ENCODE measurements at places on chromosomes 2 and 18.

DNA sequence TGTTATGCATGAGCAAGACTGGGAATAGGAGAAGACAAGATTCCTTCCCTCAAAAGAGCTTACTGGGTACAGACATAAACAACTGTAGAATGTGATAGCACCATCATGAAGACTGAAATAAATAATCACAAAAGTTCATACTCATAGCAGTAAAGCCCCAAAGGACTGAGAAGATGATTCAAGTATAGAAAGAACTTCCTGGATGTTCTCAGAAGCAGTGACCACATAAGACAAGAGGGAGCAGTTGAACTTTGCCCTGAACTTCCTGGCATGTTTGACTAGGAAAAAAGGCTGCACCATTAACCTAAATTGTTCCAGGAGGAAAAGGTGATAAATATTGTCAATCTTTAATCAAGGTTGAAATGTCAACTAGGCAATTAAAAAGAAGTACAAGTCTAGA lies 57.8 kb upstream of the CCDC141 start:
- DNase-seq = no peak

- no peak for DNase-seq
Measured at GRCh38 chr2:96103187-96103601, 13.2 kb downstream of the ADRA2B start.

DNA sequence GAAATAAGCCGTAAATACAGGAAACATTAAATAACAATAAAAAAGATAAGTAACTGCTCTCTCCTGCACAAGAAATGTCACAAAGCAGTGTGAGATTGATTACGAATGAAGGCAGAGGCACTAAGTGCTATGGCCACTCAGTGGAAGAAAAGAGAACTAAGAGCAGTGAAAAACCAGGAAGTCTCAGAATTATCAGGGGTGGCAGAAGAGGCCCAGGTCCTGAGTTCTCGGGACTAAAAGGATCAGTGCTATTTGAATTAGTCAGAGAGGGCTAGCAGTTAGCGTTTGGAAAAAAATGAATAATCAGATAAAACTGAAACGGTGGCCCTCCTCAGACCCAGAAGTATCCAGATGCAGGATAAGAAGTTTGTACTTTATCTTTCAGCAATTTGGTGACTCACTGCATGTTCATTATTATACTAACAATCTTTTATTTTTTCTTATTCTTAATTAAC lies 367.1 kb downstream of the ZEB2 start:
- DNase-seq = no peak

- DNase-seq = no peak
Measured at GRCh38 chr2:80461505-80462197, 157.1 kb upstream of the LRRTM1 start.

- DNase-seq = no peak
Measured at GRCh38 chr2:174059884-174060244, 94.7 kb upstream of the SP3 start.

DNA sequence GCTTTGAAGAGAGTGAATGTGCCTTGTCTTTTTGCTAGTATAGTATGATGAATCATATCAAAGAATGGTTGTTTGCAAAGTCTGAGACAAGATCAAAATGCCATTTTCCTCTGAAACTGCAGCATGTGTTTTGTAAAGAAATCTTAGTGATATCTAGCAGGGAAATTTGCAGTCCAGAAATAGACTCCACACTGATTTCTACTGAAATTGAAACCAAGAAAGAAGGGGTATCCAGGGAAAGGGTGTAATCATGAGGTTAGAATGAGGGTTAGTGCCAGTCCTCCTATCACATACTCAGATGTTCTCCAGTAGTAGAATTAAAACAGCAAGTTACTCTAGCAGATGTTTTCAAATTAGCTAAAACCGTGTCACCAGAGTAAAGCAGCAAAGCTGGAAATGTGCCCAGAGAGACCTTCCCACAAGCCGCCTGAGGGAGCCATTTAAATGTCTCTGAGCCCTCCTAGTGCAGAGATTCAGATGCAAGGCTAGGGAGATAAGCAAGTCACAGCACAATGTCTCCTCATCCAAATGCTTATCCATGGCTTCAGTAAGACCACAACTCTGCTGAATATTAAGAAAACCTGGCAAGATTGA lies 4.9 kb downstream of the DLGAP1 start:
- no peak for DNase-seq

DNA sequence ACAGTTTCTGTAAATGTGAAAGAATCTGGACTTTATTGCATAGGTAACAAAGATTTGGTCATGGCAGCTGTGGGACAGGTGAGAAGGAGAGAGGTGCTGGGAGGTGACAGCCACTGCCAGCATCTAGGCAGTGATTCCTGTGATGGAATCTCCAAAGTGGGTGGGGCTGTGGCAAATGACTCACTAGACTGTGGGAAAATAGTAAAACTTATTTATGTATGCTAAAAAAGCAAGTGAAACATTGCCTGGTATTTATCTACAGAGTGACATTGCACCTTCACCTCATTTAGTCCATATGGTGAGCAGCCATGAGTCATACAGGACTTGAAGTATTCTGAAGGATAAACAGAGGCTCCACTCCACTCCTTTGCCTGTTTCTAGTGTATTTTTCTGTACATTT lies 145.3 kb upstream of the MEX3C start:
- no peak for DNase-seq

DNA sequence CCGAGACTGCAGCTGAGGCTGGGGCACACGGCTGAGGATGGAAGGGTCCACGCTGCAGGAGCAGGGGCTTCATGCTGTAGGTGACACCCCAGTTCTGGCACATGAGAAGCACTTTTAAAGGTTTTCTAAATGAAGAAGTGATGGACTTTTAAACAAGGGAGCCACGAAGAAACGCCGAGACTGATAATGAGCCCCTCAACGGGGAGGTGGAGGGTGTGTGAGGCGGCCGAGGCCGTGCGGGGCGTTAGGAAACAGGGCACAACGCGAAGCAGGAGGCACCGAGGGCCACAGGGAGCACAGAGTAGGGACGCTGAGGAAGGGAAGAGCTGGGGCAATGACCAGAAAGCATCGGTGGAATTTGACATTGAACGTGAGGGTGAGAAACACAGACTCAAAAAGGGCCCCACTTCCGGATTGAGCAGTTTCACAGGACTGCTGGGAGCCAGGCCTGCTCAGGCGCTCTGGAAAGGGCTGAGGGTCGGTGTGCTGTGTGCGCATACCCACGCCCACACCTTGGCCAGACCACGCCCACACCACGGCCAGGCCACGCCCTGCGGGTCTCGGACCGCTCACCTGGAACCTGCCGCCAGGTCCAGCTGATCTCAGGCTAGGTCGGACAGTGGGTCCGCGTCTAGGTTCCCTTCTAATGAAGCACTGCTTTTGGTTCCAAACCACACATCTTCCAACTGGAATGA lies 115.7 kb downstream of the GYPC start:
- no peak for DNase-seq

DNA sequence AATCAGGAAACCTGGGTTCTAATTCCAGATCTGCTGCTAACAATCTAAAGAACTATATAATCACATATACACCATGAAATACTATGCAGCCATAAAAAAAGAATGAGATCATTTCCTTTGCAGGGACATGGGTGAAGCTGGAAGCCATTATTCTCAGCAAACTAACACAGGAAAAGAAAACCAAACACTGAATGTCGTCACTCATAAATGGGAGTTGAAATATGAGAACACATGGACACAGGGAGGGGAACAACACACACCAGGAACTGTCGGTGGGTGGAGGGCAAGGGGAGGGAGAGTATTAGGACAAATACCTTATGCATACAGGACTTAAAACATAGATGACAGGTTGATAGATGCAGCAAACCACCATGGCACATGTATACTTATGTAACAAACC lies 33.2 kb downstream of the CDH2 start:
- DNase-seq = no peak

- no peak for DNase-seq
Measured at GRCh38 chr2:187922846-187923245, 368.6 kb upstream of the TFPI start.

GRCh38 chr2:222424276-222424728 lies at the start of gene SGPP2:
TSS of gene SGPP2 (plus strand) at chr2:222424543. CDS start at chr2:222424603, 60 bp downstream.
- DNase-seq = no peak

DNA sequence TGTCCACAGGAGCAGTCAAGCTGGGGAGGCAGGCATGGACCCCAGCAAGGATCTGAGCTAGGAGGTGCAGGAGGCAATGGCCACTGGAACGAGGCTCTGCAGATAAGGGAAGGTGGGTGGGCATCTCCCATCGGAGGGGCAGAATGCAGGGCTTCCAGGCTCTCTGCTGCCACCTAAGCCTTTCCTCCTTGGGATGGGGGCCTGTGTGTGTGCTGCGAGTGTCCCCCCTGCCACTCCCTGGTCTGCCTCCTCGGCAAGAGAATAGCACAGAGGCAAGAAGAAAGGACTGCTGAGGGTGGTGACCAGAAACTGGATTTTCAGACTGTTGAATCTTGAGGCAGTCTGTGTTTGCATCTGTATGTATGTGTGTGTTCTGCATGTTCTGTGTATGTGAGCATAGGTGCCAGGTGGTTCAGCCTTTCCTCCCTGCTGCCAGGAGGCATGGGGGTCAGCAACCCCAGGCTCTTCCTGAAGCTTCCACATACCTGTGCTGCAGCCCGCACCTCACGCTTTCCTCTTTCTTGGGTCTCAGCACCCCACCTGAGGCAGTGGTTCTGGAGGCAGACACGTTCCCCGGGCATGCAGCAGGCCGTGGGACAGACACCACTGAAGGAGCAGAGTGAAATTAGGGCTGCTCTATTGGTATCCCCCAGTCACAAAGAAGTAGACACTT lies 86.7 kb downstream of the EPAS1 start:
- no peak for DNase-seq

DNA sequence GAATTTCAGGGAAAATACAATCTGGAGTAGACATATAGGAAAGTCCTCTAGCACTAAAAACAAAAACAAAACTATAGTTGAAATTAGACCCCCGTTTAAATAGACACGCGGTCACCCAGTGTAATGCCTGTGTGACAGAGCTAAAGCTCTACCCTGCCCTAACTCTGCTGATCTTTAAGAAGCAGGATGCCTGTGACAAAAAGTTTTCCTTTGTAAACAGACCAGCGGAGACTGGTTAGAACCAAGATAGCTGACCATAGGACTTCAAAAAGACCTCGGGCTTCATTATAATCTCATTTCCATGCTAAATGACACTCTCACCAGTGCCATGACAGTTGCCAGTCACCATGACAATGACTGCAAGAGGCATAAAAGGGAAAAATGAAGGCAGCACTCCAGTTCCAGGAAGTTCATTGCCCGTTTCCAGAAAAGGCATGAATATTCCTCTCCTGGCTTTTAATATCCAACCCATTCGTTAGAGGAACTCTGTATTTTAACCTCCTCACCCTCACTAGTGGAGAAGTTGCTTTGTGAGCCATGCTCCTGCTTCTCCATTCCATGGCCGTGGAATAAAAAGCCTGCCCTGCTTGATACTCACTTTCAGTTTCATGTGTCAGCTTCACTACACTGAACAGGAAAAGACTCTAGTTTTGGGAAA lies 157.2 kb upstream of the COPS8 start:
- DNase-seq = no peak

GRCh38 chr2:101089419-101089818 lies 61.8 kb downstream of the TBC1D8 start:
- DNase-seq = no peak

DNA sequence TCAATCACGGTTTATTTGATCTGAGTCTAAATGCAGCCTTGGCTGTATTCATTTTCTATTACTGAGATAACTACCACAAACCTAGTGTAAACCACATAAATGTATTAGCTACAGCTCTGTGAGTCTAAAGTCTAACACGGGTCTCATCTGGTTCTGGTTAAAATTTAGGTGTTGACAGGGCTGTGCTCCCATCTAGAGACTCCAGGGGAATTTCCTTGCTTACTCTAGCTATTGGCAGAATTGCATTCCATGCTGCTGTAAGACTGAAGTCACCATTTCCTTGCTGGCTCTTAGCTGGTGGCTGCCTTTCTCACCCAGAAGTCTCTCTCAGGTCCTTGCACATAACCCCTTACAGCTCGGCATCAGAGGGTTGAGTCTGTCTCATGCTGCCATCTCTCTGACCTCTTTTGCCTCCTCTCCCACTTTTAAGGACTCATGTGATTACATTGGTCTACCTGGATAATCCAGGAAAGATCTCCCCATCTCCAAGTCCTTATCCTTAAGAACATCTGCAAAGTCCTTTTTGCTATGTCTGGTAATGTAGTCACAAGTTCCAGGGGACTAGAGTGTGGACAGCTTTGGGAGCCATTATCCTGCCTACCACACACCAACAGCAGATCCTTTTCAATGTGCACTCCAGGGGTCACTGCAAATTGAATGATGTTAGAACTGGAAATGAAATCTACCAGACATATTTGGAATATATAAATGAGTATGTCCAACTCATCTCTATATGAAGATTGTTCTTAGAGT lies 207.0 kb upstream of the AGAP1 start:
- no peak for DNase-seq
